ENCODE measurements at places on chromosomes 3 and 15.
A peak's percentile ranks its signal among the peaks of the same experiment; 100 is the strongest.

DNA sequence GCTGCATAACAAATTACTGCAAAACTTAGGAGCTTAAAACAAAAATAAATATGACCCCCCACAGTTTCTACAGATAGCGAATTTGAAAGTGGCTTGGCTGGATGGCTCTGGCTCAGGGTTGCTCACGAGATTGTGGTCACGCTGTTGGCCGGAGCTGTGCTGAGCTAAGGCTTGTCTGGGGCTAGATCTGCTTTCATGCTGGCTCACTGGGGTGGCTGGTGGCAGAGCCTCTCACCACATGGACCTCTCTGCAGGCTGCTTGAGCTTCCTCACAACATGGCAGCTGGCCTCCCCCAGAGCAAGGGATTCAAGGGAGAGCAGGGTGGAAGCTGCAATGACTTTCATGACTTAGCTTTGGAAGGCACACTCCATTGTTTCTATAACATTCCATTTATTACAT lies 354.1 kb downstream of the SHQ1 start:
- DNase-seq: no peak

DNA sequence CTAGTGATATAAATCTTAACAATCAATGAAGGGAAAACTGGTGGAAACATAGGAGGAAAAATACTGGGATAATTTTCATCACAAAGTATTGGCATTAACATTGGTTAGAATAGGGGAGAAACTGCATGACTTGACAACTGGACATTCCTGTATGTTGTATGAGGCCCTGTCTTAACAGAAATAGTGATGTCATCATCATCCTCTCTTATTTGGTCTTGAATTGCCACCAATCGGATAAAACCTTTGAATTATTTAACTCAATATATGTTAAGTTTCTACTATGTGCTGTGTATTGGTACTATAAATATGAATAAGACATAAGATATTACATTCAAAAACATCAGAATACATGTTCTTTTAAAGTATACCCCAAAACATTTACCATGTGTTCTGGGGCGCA lies 130.1 kb upstream of the CCDC54 start:
- no peak for DNase-seq

DNA sequence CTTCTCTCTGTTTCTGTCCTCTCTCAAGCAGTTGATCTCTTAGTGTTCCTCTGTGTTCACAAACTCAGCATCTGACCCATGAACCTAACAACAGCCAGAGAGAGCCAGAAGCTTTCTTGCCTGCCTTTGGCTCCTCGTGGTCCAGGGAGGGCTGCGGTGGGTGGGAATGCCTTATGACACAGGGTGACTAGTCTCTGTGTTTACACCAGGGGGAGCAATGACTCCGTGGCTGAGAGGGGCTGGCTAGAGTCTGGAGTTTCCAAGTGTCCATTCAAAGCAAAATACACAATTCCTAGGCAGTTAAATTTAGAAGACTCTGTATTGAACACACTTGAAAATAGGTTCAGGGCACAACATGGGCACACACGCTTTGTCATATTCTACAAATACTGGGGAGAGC lies 370.0 kb upstream of the FRG2C start:
- no peak for DNase-seq

DNA sequence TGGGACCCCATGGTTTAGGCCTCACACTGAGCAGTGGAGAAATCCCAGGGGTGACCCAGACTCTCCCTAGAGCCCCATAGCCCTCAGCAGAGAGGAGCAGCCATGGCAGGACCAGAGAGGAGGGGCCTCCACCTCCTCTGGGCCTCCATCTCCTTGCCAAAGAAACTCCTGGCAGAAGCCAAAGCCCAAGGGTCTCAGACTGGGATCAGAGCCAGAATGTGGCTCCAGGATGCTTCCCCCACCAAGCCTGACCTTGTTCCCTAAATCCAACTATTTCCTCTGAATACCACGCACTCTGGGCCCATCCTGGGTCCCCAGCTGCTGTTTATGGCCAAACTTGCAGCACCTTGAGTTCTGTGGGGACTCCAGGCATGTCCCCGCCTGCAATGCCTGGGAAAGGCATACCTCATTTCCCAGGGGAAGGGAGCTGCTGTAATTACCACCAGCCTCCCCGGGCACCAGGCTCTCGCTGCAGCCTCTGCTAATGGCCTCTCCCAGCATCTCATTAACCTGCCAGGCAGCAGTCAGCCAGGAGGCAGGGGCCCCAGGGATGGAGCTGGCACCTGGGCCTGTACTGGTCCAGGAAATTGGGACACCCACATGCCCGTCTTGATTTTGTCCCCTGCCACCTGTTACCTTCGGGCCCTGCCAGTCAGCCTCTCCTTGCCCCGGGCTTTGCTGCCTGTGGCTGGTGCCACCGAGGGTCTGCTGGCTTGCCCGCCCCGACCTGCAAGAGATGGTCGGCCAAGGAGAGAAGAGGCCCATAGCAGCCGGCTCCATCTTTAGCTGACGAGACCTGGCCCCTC lies 4.6 kb downstream of the CCDC9B start:
- DNase-seq: no peak

GRCh38 chr3:111069974-111070771 lies 1.4 kb upstream of the NECTIN3 start:
- no peak for DNase-seq

DNA sequence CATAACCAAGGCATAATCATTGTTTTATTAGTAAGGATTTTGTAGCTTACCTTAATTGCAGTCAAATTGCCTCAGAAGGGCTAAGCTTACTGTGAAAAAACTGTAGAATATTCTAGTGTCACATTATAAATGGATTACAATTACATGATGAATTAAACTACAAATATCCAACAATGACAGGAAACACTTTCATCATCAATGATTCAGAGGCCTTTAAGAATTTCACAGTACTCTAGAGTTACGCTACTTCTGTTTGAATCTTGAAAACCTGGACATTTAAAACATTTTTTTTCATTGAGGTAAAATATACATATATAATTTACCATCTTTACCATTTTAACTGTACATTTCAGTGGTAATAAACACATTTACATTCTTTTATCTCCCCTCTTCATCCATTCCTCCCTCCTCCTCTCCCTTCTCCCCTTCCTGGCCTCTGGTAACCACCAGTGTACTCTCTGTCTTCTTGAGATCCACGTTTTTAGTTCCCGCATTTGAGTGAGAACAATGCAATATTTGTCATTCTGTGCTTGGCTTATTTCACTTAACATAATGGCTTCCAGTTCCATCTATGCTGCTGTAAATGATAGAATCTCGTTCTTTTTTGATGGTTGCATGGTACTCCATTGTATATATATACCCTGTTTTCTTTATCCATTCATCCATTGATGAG lies 54.7 kb downstream of the GJD2 start:
- no peak for DNase-seq

- DNase-seq: no peak
These were observed 278.9 kb downstream of the MEX3B start for GRCh38 chr15:81766829-81767475.

DNA sequence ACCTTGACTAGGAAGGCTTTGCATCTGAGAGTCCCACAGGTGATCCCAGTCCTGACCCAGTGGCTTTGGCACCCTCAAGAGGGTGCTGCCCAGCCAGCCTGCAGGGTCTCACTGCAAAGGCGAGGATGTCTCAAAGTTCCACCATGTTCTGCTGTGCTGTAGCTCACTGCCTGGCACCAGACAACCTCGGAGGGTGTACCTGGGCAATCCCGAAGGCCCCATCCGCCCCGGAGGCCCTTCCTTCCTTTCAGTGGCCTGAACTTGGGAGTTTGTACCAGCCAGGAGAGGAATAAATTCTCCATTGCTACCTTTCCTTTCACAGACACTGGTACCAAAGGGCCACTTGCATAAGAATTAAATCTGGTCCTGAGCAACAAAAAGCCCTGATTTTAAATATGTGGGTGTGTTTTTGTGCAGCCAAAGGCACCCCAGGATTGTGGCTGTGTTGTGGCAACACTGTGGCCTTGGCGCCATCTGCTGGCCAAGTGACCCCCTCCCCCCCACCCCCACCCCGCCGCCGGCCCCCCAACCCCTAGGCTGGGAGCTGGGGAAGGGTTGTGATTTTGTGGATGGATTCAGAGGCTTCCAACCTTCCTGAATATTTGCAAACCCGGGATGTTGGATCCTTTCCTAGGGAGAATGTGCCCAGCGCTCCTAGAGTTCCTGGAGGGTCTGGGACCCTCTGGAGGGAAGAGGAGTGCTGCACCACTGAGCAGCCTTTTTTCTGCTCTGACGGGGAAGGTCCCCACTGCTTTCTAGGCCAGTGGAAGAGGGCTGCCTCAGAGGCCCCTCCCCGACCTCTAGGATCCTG lies 9.7 kb upstream of the PTPN23 start:
- DNase-seq: peak; percentile 11

- DNase-seq: no peak
These were observed 20.1 kb upstream of the CD96 start for GRCh38 chr3:111521891-111522290.

GRCh38 chr3:34131091-34131490 lies 332.7 kb downstream of the PDCD6IP start:
- DNase-seq: no peak

DNA sequence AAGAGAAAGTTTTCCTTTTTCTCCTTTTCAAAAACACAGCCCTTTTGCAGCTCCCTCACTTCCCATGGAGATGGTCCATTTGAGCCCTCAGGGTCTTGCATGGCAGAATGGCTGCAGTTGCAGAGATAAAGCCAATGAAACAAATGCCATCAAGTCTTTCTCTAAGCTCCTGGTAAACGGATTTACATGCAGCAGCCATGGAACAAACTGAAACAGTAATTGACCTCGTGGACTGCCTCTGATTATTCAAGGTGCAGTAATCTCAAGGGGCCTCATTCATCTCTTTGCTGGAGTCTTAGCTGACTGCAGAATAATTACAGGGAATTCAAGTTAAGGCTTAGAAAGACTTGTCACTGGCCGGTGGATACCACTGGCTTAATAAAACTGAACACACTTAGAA lies 125.1 kb downstream of the SQOR start:
- no peak for DNase-seq

GRCh38 chr15:40050788-40051470 lies 11.9 kb upstream of the SRP14 start:
- DNase-seq: no peak

- DNase-seq: no peak
These were observed 17.1 kb downstream of the ZBED2 start for GRCh38 chr3:111577798-111578685.

GRCh38 chr3:115004201-115005140 lies 142.6 kb downstream of the ZBTB20 start:
- no peak for DNase-seq

DNA sequence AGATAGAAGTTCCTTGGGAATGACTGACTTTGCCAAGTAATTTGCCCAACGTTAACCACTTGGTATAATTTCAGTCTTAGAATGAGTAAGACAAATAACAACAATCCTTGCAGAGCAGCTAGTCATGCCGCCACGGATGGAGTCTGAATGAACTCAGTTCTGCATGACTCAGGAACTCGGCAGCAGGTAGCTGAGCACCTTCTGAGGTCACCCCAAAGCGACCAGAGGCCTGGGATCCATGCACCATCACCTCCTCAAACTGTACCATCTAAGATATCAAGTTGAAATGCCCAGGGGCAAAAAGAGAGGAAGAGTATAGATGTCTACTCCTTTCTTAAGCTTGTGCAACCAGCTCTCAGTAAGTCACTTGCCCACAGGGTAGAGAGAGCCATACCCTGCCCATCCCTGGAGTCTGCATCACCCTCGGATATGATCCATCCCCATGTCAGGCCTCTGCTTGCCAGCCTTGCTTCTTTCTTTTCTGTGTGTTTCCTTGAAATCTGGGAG lies 8.5 kb upstream of the CDCP1 start:
- no peak for DNase-seq

GRCh38 chr3:8911781-8912180 lies 51.5 kb downstream of the RAD18 start:
- no peak for DNase-seq

- no peak for DNase-seq
These were observed 194.9 kb downstream of the ARRDC4 start for GRCh38 chr15:98155356-98155755.

DNA sequence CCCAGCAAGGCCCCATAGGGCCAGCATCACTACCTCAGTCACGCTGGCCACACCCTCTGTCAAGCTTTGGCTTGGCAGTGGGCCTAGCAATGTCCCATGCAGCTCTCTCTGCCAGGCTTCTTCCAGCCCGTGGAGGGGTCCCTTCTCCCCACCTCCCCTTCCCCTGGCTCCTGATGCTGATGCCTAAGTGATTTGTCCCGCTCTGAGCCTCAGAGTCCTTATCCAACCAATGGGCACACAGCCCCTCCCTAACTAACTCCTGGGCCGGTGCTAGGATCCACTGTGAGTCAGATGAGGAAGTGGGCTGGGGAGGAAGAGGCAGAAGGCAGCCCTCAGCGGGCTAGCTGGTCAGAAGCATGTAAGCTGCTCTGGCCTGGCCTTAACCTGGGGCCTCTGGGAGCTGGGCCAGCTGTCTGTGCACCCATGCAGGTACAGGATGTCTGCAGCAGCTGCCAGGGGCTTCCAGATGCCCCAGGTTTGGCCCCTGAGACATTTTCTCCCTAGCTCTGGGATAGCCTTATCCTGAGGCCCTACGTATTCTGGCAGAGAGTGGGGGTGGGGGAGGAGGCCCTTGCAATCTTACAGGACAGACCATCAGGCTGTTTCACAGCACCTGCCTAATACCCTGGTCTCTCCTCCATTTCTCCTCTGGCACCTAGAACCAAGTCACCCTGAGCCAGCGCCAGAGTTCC lies 740 bp upstream of the ZBTB47 start:
- DNase-seq: no peak

GRCh38 chr3:150135287-150135721 lies 164.6 kb upstream of the PFN2 start:
- DNase-seq: no peak

DNA sequence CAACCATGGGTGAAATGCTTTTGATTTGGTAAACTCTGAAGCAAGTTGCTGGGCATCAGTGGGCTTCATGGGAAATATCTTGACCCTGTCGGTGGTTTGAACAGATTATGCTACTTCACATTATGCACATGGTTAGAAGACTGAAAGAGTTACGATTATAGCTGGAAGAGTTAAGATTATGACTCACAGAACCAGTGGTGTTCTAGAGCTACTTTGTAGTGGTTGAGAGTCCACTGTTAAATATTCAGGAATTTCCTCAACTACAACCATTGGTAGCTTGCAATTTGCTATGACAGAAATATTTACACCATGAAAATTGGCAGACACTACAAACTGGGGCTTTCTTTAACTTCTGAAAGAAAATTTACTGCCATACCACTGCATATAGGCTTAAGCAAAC lies 99.3 kb downstream of the GADL1 start:
- no peak for DNase-seq

GRCh38 chr3:71066849-71067261 lies 516.7 kb downstream of the FOXP1 start:
- DNase-seq: no peak

DNA sequence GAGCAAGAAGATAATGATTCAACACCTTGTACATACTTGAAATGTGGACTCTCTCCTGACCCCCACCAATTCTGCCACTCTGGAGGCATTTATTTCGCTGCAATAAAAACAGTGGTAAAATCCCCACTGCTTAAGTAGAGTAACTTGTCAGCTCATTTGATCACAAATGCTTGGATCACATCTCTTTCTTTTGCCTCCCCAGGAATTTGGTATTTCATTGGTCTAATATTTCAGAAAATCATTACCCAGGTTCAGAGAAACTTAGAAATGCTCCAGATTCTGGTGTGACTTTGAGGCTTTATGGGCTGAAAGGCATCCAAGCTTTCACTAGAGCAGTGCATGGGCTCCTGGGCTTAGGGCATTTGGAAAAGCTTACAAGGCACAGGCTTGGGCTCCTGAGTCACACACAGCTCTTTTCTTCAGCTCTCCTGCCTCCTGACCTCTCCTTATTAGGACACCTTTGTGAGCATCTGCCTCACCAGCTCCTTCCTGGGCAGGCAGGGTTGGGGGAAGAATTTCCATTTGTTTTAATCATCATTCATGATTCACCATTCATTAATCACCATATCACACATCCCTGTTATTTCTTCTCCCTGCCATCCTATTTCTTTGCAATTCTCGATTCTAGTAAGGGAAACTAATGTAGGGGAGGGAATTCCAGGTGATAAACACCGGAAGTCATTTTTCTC lies 22.5 kb downstream of the CDCP1 start:
- DNase-seq: no peak

Measured in activated CD8-positive, alpha-beta memory T cell treated with anti-CD3 and anti-CD28 coated beads for 1 hour (primary cell).